Heart left ventricle (tissue), 16 donors: ENCODE measurements at places on chromosomes 3 and 15.

DNA sequence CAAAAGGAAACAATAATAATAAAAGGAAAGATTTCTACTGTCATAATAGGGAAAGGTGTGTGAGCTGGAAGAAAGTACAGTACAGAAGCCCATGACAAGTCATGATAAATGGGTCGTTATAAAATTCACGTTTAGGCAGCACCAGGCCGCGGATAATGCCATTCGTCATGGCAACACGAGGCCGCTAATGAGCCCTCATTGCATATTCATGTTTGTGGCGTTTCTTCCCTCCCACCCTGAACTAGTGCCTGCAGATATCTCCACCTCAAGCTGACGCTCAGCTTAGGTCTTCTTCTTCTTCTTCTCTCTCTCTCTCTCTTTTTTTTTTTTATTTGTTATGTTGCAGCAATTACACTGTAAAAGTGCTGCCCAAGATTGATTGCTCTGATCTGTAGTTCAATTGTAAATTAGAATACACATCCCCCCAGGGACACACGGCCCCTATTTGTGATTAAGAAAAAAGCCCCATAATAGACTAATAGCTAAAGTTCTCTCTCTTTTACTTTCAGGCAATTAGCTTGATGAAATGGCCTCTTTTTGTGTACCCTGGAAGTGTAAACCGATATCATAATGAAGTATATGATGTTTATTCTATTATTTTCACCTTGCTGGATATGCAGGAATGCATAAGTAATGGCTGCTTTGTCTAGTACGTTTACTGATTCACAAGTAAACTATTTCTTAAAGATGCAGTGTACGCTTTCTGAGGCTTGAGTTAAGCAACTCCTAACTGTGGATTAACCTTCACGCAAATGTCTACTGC, 61.9 kb upstream of the NR2F2 start:
- DNase-seq, result no peak

DNA sequence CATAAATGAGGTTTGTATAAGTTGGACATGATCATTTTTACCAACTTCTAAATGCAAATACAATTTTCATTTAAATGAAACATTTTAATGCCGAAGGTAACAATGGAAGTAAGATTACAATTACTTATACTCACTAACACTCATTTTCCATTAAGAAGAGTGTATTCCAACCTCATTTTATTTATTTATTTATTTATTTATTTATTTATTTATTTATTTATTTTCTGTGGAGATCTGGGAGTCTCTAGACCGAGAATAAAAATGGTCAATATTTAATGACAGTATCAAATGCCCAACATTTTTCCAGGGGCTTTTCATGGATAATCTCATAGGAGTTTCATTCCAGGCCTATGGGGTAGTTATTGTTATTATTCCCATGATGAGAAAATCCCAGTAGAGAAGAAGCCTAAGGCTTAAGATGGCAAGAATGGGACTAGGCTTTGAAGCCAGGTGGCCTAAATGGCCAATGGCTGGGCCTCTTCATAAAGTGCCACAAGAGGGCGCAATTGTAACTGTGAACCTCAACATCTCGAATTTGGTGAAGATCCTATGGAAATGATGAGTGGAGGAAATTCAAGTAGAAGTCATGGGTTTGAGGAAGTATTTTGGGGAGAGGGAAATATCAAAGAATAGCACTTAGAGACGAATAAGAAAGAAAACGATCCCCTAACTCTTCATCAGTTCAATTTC, 21.3 kb downstream of the VGLL3 start:
- DNase-seq, result no peak

DNA sequence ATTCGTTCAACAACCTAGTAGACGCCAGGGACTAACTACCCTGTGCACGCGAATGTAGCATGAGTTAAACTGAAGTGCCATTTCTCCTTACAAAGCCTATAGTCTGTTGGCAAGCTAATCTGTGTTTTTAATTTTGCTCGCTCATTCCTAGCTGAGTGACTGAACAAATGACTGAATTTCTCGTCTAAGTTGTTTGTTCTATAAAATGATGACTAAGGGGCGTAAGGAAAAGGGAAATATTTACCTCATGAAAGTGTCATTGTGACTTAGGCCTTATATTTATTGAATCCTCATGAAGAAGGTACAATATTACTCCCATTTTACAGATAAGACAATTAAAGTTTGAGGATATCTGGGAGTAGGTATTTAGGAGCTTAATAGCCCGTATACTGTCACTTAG, 818.3 kb upstream of the ALCAM start:
- no peak for DNase-seq

- DNase-seq, result no peak
Observed at GRCh38 chr3:119349354-119350041, 55.3 kb downstream of the ARHGAP31 start.

DNA sequence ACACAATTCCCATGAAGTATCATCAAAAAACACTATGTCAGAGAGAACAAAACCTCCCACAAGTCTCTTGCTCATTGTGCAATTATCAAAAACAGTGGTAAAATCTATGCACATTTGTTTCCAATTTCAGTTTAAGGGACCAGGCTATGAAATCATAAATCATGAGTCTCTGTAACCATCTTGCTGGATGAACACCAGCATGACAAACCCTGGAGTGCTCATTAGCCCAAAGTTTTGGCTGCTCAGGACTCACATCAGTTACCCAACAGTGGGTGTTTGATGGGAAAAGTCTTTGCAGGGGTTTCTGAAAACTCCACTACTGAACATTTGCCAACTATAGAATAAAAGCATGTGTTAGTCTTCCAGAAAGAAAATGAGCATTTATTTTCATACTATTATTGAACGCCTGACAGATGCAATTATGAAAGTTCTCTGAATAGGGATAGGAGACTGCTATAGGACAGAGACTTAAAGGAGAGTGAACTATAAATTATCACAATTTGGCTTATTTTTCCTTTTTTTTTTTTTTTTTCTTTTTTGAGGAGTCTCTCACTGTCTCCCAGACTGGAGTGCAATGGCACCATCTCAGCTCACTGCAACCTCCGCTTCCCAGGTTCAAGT, 240.8 kb upstream of the KCNMB2 start:
- DNase-seq, result no peak

DNA sequence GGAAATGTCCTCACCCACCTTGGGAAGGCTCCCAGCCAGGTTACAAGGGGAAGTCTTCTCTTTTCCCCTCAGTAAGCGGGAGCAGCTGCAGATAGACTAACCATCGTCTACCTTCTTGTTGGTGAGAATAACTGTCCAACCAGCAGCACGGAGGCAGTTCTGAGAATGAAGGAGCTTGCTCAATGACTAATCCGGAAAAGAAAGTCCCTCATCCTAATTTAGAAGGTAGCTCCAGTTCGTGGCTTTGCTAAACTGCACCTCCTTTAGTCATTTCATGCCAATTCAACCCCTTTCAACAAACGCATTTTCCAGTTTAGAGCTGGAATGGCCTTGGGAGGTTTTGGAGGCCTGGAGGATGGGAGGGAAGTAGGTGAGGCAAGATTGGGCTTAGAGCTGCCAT, 527.4 kb upstream of the PROK2 start:
- DNase-seq, result no peak

GRCh38 chr15:31296646-31297574, 29.7 kb upstream of the KLF13 start:
- DNase-seq, result no peak

DNA sequence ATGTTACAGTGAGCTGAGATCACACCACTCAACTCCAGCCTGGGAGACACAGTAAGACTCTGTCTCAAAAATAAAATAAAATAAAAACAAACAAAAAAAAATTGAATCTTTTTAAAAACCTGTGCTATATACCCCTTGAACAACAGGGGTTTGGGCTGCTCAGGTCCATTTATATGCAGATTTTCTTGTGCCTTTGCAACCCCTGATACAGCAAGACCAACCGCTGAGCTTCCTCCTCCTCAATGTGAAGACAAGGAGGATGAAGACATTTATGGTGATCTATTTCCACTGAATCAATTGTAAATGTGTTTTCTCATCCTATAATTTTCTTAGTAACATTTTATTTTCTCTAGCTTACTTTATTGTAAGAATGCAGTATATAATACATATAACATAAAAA, 831.0 kb upstream of the ARPP21 start:
- DNase-seq, result no peak

- no peak for DNase-seq
Observed at GRCh38 chr15:82999905-83000671, 11.4 kb downstream of the C15orf40 start.
